ENCODE measurements at places on chromosomes 2 and 18.

DNA sequence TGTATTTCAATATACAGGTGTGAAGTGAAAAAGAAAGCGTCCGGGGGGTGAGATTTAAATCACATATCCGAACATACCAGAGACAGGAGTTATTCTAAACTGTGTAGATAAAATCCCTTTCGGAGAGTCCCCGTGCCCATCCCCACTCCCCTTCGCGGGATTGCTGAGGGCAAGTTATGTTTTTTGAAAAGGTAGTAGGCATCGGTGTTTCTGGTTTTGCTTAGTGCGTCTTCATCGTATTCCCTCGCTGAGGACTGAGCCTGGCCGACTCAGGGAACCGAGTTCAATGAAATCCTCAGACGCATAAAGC is 583.4 kb downstream of the ZEB2 start:
- no peak for DNase-seq

GRCh38 chr2:223415071-223415470 is 187.1 kb downstream of the SCG2 start:
- no peak for DNase-seq

DNA sequence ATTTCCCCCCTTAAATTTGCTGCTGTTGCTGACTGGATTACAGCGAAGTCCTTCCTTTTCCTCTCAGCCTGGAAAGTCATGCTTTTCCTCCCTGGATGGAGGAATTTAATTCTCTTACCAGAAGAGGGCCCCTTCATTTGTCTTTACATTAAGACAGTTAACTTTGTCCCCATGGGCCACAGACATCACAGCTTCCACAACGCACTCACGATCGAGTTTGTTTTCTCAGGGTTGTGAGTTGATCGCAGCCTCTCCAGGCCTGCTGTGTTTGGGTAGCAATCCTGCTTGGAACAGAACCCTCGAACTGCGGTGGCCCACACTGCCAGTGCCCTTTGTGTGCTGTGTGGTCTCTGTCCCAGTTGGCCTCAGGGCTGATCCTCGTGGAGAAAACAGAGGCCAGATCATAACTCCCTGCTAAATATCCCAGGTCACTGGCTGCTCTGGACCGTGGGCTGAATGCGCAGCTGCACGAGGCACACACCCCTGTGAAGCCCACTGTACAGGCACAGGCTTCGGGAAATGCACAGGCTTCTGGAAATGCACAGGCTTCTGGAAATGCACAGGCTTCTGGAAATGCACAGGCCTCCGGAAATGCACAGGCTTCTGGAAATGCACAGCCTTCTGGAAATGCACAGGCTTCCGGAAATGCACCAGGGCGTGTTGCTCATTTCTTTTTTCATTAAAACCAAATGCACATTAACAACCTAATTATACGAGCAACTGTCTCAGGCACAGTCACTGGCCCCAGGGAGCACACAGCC is 2.2 kb upstream of the PDIA6 start:
- DNase-seq = no peak

DNA sequence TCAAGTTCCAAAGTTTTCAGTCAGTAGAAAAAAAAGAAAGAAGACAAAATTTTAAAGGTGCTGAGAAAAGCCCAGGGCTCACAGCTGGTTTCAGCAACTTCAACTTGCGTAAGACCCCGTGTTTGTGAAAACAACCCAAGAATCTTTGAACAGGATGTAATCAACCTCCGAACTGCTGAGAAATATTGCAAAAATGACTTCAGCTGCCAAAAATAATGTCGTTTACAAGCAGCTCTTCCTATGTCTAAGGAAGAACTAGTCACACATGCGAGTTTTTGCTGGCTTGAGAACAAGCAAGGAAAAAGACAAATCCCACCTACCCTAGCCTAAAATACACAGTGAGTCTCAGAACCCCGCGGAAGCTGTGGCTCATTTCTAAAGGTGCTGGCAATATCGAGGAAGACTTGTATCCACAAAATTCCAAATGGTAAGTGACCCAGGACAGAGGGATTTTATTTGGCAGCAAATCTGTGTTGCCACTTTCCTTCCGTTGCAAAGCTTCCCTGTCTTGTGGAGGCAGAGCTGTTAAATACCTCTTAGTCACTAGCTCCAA is 59.8 kb upstream of the SLC8A1 start:
- no peak for DNase-seq

DNA sequence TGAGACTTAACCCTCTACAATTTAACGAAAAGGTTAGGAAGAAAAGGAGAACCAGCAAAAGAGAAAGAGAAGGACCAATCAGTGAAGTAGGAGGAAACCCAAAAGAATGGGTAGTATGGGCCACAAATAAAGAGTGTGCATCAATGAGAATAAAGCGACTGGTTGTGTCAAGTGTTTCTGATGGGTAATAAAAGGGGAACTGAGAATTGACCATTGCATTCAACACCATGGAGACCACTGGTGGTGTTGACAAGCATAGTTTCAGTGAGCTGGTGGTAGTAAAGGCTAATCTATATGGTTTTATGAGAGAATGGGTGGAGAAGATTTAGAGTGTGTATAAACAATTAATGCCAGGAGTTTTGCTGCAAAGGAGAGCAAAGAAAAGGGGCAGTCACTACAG is 75.4 kb downstream of the CSRNP3 start:
- no peak for DNase-seq

All from CD8-positive, alpha-beta T cell (primary cell).